Hair follicle dermal papilla cell (primary cell): ENCODE measurements at places on chromosomes 2 and 18. TPM values are rescaled to one million over a fixed set of nuclear protein-coding genes. Genes with fewer than 3 reads are reported as not detected.

Gene KCNJ3
- not detected in 2 replicates for total RNA-seq

Gene KIAA2012
- not detected in 2 replicates for total RNA-seq

Gene CXCR1
- total RNA-seq, result not detected in 2 replicates

Gene VWC2L
- total RNA-seq, result under 0.01 TPM in 1 of 2 replicates, not detected in the other

Gene ACKR3
- 17.8 and 27.7 TPM in 2 replicates for total RNA-seq

Gene PASK
- total RNA-seq, result 1.5 and 91.1 TPM in 2 replicates

Gene GTF3C2
- 29.7 and 32.4 TPM in 2 replicates for total RNA-seq

Gene PLGLB2
- total RNA-seq, result 1.3 and 2.8 TPM in 2 replicates

Gene OSBPL1A
- 49.2 and 54.5 TPM in 2 replicates for total RNA-seq

Gene REG3A
- total RNA-seq, result not detected in 2 replicates

Gene PTCD3
- total RNA-seq, result 60.8 and 105 TPM in 2 replicates
